ENCODE measurements at places on chromosomes 4 and X.

GRCh38 chr4:129384974-129385373 is 289.0 kb downstream of the C4orf33 start:
- no peak for DNase-seq

- no peak for DNase-seq
Observed at GRCh38 chrX:101265869-101266428, 25.2 kb downstream of the TAF7L start.

DNA sequence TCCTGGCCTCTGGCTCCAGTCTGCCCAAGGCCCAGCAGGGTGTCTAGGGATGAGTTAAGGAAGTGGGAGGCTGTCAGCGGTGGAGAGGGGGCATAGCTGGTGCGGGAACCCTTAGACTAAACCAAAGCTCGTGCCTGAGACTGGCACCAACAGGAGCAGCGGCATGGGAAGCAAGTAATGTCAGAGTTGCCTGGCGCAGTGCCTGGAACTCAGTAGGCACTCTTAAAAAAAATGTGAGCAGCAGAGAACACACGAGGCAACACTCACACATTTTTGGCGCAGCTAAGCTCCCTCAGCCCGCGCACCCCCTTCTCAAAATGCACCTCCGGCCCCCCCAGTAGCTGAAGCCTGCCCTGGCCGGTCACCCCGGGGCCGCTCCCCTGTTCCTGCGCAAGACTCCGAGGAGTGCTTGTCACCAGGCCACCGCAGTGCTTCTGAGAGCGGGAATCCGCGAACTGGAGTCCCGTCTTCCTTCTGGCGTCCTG is 583 bp downstream of the GABRE start:
- no peak for DNase-seq

- no peak for DNase-seq
Observed at GRCh38 chr4:76078033-76078613, 3.6 kb downstream of the ART3 start.

DNA sequence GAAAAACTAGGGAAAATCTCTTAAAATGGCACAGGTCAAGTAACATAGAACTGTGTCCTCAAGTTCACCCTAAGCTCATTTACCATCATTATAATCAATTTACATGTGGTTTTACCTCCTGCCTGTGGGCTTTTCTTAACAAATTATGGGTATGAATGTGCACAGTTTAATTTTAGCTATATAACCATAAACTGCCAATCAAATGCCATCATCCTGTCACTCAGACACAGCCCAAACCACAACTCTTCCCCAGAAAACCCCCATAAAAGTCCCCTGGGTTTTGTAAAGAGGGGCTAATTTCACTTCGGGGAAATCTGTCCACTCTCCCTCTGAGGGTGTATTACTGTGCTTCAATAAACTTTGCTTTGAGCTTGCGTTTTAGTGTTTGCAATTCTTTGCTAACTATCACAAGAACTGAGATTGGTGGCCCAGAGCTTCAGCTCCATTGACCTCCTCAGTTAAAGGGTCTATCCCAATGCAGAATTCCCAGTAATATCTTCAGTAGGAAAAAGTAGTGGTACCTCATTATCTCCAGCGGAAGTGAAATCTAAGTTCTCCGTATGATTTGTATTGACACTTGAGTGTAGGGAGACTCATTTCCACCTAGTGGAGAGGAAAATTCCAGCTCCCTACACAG is 394.6 kb downstream of the SPOCK3 start:
- DNase-seq, result no peak

DNA sequence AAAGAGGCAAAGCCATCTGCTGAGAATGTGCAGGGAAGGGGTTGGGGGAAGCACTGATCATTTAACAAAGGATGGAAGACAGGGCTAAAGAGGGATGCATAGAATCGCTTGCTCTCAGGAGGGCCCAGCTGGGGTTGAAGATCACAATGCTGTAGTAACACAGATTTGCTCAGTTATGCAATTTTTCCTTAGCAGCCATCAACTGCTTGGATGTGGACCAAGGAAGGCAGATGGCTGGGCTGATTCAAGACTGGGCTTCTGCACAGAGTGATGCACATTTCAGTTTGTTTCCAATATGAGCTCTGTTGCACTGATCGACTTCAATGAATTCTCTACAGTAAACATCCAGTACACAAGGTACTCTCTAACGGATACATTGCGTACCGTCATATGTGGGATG is 127.8 kb upstream of the TBL1X start:
- DNase-seq, result no peak

GRCh38 chr4:165766976-165767375 is 106.1 kb upstream of the TLL1 start:
- no peak for DNase-seq

All from activated naive CD4-positive, alpha-beta T cell (primary cell).